NCI-H510A treated with DMSO at 0.1 percent for 48 hours (cell line): ENCODE measurements at places on chromosomes 11 and 22.

- DNase-seq: no peak
These were observed 3.8 kb downstream of the PCSK7 start for GRCh38 chr11:117228091-117228490.

- peak; percentile 84 for DNase-seq
These were observed 22.7 kb upstream of the XBP1 start for GRCh38 chr22:28822930-28823551.

- DNase-seq: no peak
These were observed 4.1 kb downstream of the ADORA2A start for GRCh38 chr22:24431309-24432034.

DNA sequence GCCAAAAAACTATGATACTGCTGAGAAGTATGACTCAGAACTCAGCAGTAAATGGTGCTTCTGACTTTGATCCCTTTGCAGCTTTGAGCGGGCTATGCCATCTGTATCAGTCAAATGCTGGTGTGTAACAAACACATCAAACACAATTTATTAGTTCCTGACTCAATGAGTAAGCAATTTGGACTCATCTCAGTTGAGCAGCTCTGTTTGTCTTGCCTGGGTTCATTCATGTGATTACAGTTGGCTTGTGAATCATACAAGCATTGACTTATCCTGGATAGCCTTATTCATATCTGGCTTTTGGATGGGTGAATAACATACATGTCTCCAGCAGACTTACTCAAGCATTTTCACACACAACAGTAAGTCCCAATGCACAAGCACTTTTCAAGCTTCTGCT is 858.8 kb downstream of the METTL15 start:
- DNase-seq: no peak

DNA sequence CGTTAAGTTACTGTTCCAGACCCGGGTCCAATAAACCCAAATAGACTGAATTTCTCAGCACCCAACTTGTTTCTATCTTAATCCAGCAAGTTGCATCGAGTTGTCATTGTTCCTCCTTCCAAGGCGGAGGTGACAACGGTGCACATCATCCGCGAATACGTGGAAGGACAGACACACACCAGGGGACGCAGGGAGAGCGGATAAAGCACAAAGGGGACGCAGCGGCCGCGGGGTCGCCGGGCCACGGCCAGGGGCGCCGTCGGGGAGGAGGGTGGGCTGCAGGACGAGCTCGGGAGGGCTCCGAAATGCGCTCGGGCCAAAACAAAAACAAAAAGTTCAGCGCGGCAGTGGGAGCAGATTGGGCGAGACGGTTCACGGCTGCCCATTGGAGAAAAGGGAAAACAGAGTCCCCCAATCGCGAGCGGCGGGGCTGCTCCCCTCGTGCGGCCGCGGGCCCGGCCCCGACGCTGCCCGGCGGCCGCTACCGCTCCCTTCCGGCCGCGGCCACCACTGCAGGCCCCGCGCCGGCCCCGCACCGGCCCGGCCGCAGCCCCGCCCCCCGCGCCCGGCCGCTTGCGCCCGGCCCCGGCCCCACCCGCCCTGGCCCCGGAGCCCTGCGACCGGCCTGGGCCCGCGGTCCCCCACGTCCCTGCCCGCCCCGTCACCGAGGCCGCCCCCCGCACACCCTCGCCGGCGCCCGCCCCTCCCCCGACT is 518 bp downstream of the KMT5B start:
- DNase-seq: peak; percentile 66

GRCh38 chr22:20316844-20317401 is 2.9 kb downstream of the DGCR6L start:
- no peak for DNase-seq

- DNase-seq: no peak
These were observed 93.7 kb downstream of the CCDC83 start for GRCh38 chr11:85948884-85949283.

- no peak for DNase-seq
These were observed 181.7 kb downstream of the EFCAB6 start for GRCh38 chr22:43630451-43630850.

DNA sequence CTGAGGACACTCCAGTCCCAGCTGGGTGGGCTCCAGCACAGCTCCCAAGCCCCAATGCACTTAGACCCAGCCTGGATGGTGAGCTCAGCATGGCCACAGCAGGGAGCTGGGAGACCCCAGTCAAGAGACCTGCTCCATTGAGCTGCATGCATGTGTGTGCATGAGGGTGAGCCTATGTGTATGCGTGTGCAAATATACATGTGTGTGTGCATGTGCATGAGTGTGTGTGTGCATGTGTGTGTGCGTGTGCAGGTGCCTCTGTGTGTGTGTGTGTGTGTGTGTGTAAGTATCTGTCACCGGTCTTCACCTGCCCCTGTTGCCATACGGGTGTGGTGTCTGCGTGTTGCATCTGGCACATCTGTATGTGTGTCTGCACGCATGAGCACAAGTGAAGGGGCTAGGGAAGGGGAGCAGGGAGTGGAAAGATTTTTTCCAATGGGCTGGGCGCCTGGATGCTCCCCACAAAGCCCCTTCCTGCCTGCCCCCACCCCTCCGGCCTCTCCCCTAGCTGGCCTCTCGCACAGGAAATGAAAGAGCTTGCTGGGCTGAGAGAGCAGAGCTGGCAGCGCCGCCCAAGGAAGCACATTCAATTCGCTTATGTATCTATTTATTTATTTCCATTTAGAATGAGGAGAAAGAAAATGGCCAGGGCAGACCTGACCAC is 4.1 kb downstream of the TSPAN32 start:
- DNase-seq: no peak

DNA sequence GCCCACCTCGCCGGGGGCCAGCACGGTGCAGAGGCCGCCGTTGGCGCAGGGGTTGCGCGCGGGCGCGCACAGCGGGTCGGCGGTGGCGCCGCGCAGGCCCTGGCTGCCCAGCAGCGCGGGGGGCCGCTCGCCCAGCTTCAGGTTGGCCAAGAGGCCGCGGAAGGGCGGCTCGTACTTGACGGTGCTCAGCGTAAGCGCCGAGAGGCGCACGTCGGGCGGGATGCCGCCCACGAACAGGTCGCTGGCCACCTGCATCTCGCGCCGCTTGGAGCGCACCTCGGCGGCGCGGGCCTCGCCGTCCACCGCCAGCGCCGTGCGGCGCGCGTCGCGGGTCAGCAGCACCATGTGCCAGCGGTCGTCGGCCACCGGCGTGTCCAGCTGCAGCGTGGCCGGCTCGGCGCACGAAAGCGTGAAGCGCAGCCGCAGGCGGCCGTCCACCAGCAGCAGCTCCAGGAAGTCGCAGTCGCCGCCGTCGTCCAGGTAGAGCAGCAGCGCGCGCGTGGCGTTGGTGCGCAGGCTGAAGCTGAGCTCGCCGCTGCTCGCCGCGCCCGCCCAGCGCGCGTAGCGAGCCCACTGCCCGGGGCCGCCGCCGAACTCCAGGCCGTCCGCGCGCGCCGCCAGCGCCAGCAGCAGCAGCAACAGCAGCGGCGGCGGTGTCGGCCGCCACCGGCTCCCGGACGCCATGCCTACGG is 9.8 kb downstream of the NRXN2 start:
- DNase-seq: no peak

- no peak for DNase-seq
These were observed 44.0 kb upstream of the AKIP1 start for GRCh38 chr11:8867035-8867434.

- DNase-seq: no peak
These were observed 2.1 kb downstream of the TPCN2 start for GRCh38 chr11:69050592-69051380.

GRCh38 chr11:15824060-15824459 is 532.3 kb downstream of the SOX6 start:
- DNase-seq: no peak

GRCh38 chr22:24845041-24845898 is 39.3 kb downstream of the SGSM1 start:
- no peak for DNase-seq

DNA sequence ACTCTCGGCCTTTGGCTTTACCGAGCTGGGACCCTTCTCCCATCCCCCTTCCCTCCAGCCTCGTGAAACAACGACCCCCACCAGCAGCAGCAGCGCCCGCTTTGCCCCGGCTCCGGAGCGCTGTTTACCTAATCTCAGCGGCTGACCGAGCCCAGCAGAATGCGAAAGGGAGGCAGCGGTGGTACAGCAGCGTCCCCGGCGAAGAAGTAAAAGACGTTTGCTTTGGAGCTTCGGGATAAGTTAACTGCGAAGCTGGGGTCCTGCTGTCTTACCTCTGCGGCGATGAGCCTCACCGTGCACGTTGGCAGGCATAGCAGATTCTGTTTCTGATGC is 2.0 kb upstream of the LARGE1 start:
- peak; percentile 27 for DNase-seq

- DNase-seq: no peak
These were observed 5.0 kb upstream of the MDK start for GRCh38 chr11:46376258-46377050.

GRCh38 chr22:19110064-19110458 is 12.2 kb downstream of the DGCR2 start:
- no peak for DNase-seq

GRCh38 chr11:46808799-46809431 is 37.2 kb downstream of the CKAP5 start:
- peak; percentile 1 for DNase-seq

GRCh38 chr11:94791216-94791889 is 23.2 kb downstream of the AMOTL1 start:
- DNase-seq: no peak

DNA sequence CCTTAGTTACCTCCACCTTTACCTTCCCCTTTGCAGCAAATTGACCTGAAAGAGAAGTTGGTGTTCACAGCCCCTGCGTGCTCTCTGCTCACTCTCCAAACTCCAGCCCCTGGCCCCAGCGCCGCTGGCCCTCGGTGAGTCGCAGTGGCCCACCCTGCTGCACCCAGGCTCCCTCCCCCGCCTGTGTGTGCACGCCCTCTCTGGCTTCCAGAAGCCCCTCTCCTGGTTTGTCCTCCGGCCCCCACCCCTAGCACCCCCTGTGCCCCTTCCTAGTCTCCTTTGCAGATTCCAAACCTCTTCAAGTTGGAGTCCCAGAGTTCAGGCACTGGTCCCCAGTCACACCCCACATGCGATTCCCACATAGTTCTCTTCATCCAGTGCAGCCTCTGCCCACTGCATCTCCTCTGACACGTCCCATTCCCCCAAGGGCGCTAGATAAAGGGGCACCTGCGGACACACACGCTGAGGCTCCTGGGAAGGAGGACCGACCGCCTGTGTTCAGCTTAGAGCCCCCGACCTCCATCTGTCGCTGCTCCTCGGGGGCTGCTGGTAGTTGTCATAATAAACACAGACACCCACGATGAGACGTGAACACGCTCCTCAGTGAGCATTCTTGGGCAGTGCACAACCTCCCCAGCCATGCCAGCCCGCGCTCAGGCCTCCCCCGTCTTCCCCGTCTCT is 1.5 kb upstream of the PHRF1 start:
- DNase-seq: no peak

DNA sequence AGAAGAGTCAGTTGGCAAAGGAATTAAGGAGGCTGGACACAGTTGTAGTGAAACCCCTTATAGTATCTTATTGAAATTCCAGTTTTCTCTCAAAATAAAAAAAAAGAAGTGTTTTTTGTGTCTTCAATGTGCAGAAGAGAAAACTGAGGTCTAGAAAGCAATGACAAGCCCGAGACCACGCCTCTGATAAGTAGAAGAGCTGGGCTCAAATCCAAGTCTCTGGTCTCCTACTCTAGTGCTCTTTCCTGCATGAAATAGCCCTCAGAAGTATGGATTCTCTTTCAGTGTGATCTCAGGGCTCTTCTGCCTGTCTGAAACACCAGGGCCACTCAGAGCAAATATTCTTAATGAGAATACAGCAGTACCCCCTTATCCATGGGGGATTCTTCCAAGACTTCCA is 200.9 kb downstream of the KIF18A start:
- no peak for DNase-seq

DNA sequence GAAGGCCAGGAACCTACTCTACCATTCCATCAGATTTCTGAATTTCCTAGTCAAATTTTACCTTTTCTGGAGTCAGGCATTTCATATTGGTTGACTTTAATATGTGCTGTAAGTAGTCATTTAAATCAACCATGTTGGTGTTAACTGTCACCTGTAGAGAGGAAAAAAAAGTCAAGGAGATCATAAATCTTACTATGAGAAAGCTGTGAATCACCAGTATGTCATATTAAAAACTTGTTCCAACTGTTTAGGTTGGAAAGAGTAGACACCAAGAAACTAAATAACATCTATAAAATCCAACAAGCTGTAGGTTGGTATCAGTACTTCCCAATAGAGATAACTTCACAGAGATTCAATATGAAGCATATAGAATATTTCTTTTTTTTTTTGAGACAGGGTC is 39.5 kb downstream of the COPB1 start:
- no peak for DNase-seq

DNA sequence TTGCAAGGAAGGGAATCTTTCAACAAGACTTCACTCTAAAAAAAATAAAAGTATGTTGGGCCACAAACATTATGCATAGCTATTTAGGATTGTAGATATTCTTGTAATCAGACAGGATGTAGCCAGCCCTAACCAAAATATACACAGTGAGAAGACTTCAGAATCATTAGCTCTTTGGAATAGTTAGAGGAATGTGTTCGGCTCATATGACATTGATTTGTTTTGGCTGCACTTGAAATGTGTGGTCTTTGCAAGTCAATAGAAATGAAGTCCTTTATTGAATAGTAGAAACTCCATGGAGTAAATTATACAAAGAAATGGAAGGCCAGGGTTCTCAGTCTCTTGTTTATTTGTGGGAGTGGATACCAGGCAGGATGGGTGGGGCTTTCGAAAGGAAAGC is 692.1 kb downstream of the NTM start:
- no peak for DNase-seq

DNA sequence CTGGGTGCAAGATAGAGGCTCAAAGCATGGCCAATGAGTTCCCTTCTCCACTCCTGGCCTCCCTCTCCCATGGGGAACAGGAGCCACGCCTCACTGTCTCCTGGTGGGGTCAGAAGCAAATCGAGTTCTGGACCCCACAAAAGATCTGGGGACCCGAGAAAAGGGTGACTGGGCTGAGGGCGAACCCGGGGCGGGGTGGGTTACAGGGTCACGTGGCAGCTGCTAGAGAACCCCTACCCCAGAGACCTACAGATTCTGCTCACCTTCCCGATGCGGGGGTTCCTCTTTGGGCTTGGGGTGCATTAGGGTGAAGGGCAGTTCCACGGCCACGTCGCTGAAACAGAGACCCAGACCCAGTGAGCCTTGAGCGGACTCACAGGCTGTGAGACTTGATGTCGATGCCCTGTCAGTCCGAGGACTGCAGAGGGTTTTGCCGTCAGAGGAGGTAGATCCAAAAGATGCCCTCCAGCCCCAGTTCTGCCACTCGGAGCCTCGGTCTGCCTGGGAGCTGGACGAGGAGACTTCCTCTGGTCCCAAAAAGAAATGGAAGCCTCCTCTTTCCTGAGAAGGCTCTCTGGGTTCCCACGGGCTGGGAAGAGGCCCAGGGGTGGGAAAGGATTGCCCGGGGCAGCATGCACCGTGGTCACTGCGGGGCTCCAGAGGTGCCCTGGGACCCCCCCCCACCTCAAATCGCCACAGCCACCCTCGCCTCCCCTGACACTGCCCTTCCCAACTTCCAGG is 28.2 kb downstream of the TPBGL start:
- no peak for DNase-seq
